ENCODE measurements at places on chromosomes 7 and 10. TPM values are rescaled to one million over a fixed set of nuclear protein-coding genes. Genes with fewer than 3 reads are reported as not detected.

GRCh38 chr7:133230591-133231194 is 22.2 kb upstream of the EXOC4 start:
- DNase-seq: peak; percentile 67

DNA sequence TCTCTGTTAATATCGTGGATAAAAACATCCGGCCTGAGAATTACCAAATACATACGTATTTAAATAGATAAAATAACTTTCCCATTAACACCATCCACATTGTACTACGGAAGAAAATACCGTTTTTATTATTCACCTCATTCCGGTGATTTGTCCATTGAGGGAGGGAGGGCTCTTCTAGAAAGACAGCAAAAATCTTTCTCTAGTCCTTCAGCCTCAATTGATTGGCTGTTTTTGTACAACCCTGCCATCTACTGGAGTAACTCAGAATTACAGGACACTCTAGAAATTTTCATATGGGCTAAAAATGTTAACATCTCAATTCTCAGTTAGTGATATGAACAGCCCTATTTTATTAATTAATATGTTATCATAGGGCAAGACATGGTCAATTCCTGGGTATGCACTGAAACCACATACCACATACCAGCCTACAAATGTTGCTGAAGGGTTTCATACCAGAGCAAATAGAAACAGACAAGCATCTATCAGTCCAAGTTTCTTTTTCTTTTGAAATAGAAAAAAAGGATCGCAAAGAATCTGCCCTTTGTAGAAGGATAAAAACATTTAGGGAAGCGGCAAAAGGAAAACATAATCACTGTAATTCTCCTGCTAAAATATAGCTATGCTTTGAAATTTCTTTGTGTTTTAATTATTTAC is 55.8 kb upstream of the CDCA7L start:
- peak; percentile 35 for DNase-seq

DNA sequence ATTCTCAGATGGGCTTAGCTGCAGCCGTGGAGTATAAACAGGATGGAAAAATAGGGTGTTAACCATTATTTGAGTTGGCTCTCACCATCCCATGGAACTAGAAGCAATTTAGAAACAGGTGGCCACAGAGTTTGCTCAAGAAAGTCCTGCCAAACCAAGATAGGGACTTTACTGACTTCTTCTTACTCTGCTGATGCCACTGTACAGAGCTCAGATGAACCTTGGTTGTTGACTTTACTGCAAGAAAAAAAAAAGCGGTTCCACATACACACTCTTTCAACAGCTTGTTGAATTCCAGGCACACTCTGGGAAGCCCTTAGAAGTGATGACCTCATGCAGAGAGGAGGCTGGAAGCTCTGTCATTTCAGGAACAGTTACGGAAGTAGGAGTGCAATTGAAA is 753.4 kb downstream of the NRG3 start:
- DNase-seq: no peak

- DNase-seq: no peak
Measured at GRCh38 chr10:49132362-49132737, 1.5 kb downstream of the FAM170B start.

The OPN4 gene
- total RNA-seq: not detected

- DNase-seq: no peak
Measured at GRCh38 chr10:21020545-21020944, 123.4 kb upstream of the NEBL start.

DNA sequence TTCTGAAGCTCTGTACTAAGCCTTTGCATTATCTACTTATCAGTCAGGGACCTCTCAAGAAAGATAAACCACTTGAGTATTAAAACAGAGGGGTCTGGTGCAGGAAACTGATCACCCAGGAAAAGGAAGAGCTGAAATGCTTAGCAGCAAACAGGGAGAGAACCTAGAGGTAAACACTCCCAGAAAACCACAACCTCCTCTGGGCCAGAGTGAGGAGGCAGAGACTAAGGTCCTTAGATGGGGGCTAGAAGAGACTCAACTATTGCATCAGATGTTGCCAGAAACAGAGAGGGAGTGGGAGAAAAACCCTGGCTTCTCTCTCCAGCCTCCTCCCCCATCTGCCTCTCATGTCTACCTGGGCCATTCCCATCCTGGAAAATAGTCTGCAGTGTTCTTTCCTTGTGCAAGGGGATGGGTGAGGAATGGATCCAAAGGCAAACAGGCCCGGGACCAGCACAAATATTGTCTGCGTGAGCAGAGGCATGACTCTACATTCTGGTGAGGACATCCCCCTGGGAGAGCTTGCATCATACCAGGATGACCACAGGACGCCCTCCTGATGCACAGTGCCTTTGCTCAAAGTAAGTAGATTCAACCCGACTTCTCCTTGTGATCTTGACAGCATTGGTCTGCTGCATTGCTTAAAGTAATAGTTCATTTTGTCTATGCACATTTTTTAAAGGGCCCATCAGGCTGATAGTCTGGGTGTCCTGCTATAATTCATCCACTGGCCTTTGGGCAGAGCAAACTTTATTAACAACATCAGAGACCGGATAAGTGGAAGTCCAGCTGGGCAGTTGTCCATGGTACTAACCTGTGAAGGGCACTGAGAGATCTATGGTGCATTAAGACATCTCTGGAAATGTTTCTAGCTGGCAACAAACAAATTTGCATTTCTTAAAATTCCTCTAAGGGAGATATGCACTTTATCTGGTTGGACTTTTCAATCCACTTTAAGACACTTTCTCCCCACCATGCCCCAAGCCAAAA is 22.4 kb upstream of the ODAD2 start:
- no peak for DNase-seq
